Fibroblast of upper back skin (primary cell): ENCODE measurements at places on chromosomes 1 and 21.

GRCh38 chr1:168521401-168522000 lies 22.3 kb downstream of the XCL2 start:
- no peak for DNase-seq

DNA sequence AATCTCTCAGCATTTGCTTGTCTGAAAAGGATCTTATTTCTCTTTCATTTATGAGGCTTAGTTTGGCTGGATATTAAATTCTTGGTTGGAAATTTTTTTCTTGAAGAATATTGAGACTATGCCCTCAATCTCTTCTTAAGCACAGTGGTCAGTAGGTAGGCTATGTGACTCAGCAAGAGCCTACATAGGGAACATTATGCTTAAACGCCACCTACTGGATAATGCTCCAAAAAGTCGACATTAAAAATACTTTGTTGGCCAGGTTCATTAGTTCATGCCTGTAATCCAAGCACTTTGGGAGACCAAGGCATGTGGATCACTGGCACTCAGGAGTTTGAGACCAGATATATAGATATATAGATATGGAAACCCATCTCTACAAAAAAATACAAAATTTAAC lies 678.0 kb upstream of the USP24 start:
- DNase-seq, result peak; percentile 35

GRCh38 chr21:46172863-46173528 lies 11.3 kb downstream of the SPATC1L start:
- no peak for DNase-seq

- DNase-seq, result no peak
Observed at GRCh38 chr1:113057006-113057405, 16.0 kb upstream of the LRIG2 start.

- DNase-seq, result no peak
Observed at GRCh38 chr1:39490596-39491145, 765 bp upstream of the BMP8A start.

DNA sequence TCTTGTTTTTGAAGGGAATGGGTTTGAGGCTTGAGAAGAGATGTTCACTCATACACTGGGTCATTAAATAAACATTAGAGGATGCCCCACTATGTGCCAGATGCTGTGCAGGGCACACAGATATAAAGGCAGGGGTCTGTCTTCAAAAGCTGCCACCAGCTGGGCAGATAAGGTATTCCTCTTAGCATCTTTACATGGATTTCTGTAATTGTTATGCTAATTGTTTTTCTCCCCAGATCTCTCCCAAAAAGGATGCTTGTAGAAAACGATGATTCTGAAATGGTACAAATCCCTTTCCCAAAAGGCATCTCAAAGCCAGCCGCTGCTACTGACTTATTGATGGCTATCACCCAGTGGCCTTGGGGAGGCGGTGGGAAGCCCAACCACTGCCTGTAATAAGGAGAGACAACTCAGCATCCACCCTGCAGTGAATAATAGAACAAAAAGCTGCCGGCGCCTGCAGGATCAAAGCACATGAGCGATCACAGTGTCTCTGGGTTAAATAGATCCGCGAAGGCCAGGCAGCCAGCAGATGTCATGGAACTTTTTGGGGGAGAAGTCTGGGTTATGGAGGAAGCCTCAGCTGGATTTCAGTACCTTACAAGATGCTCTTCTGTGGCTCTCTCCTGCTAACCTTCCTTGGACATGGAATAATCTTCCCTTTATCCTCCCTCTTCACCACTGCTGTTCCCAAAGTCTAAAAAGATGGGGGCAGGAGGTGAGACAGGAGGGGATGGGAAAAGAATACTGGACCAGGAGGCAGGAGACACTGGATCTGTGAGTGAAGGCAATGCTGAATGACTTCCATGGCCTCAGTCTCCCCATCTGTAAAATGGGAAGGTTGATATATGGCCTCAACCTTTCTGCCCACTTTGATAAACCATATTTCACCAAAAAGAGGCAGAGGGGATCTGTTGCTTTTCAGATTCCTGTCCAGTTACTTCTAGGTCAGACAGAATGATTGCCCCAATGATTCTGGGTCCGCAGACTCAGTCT lies 54.8 kb upstream of the CD34 start:
- peak; percentile 36 for DNase-seq

- no peak for DNase-seq
Observed at GRCh38 chr1:24751833-24752232, 6.6 kb downstream of the CLIC4 start.

GRCh38 chr21:17775431-17776126 lies 43.6 kb downstream of the C21orf91 start:
- no peak for DNase-seq

GRCh38 chr1:112872551-112872962 lies 83.4 kb downstream of the SLC16A1 start:
- DNase-seq, result no peak

GRCh38 chr1:109538827-109539555 lies 681 bp upstream of the GPR61 start:
- no peak for DNase-seq

- DNase-seq, result no peak
Observed at GRCh38 chr21:45949928-45950739, 31.4 kb upstream of the COL6A1 start.

GRCh38 chr1:227729881-227730629 lies 5.0 kb downstream of the JMJD4 start:
- peak; percentile 66 for DNase-seq

DNA sequence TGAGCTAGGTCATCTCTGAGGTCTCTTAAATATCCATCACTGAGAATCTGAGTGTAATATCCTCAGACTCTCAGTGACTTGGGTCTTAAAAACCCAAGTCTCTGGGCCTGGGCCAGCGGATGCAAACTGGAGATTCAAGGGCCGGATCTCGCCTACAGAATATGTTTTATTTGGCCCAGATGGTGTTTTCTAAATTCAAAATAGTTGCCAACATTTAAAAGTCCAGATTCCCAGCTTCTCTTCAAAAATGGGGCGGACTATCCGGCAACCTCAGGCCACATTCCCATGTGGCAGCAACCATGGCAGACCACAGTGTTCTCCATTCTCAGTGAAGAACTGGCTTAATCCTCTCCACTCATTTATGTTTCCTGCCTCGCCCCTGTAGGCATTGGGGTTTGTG lies 12.7 kb upstream of the HEYL start:
- DNase-seq, result no peak

DNA sequence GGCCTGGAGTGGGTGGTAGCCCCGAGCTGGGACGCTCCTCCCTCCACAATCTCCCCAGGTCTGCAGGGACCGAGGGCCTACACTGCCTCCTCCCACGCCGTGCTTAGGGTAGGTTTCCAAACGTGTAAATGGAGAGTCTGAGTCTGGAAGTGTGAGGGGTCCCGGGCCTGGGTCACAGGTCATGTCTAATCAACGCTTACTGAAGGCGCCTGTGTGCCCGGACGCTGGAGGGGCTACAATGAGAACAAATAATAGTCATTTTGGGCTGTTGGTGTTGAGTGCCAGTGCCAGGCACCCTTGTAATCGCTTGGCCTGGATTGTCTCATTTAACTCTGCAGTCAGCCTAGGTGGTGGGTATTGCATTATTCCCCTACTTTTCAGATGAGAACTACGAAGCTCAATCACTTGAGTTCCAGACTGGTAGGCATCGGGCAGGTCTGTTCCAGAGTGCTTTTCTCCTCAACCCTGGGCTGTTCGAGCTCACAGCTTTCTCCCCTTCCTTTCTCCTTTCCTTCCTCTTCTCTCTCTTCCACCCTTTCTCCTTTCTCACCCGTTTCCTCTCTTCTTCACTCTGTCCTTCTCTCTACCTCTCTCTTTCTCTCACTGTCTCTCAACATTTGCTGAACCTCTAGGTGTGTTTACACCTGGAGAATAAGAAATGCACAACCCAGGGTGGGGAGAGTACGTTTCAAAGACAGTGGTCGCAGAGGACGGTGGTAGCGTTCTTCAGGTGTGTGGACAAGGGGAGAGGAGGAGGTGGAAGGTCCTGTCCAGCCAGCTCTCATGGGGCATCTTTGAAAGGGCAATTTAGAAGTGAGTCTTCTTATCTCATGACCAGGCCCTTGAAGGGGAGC lies 883 bp downstream of the SLC66A1 start:
- no peak for DNase-seq

DNA sequence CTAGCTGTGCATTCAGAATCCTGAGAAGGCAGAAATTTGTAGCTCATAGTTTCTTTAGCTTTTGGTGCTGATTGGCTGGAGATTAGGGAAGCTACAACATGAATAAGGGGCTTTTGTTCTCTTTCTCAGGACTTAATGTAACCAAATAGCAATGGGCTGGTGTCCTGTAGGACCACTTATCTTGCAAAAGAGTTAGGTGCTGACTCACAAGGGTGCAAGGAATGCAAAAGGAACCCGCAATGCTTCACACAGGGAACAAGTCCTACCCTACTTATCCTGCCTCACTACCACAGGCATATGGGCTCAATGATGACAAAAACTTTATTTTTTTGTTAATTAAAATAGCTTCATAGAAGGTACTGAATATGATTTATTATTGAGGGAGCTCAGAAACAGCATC lies 541.5 kb downstream of the AMY1C start:
- DNase-seq, result no peak

- DNase-seq, result peak; percentile 77
Observed at GRCh38 chr1:91555821-91556531, 55.3 kb downstream of the CDC7 start.

DNA sequence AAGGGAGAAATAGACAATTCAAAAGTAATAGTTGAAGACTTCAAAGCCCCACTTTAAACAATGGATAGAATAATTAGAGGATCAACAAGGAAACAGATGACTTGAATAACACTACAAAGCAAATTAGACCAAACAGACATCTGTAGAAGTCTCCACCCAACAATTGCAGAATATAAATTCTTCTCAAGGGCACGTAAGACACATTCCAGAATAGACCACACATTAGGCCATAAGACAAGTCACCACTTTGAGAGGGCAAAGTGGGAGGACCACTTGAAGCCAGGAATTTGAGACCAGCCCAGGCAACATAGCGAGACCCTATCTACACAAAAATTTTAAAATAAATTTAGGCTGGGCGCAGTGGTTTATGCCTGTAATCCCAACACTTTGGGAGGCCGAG lies 20.5 kb upstream of the RNF186 start:
- DNase-seq, result no peak

DNA sequence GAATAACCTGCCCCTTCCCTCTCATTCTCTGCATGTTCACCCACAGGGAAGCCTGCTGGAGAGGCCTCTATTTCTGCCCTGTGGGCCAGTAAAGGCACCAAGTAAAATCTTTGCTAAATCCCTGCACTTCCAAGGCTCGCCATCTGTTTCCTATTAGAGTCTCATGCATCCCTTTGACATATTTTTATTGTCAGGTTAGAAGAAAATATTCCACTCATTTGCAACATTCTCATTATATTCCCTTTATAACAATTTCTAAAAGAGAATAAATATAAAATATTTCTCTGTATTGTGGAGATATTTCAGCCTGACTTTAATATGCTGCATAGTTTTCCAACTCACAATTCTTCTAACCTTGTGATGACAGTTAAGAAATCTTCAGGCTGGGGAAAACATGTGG lies 340.4 kb upstream of the VAMP3 start:
- DNase-seq, result peak; percentile 59

DNA sequence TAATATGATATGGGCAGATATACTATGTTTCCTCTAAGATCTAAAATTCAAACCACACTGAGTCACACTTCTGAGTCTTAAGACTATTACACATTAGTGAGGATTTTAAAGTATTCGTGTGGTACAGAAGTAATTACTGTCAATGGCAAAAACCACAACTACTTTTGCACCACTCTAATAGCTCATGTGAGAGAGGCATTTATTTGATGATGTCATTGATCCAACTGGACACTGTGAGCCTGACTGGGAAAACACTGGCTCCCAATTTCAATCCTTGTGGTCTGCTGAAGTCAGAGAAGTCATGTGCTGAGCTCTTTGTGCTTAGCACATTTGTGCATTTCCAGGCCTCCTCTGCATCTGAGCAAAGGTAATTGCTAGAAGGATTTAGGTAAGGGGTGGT lies 377.8 kb downstream of the USH2A start:
- peak; percentile 96 for DNase-seq

GRCh38 chr21:41170442-41170841 lies 2.5 kb downstream of the BACE2 start:
- DNase-seq, result peak; percentile 29

GRCh38 chr1:201098992-201099677 lies 13.1 kb downstream of the CACNA1S start:
- DNase-seq, result no peak

DNA sequence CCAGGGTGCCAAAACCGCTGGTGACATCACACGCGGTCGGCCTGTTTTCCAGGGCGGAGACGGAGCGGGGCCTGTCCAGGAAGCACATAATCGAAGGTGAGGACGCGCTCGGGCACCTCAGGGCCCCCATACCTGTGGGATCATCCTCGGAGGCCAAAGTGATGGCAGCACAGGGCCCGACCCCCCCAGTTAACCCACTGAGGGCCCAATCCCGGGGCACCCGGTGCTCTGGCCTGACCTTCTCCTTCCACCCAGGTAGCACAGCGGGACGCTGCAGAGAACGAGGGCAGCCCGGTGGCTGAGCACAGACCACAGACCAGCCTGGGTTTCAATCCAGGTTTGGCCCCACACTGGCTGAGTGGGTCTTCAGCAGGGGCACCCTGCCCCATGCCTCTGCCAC lies 43.3 kb downstream of the KCNAB2 start:
- no peak for DNase-seq

DNA sequence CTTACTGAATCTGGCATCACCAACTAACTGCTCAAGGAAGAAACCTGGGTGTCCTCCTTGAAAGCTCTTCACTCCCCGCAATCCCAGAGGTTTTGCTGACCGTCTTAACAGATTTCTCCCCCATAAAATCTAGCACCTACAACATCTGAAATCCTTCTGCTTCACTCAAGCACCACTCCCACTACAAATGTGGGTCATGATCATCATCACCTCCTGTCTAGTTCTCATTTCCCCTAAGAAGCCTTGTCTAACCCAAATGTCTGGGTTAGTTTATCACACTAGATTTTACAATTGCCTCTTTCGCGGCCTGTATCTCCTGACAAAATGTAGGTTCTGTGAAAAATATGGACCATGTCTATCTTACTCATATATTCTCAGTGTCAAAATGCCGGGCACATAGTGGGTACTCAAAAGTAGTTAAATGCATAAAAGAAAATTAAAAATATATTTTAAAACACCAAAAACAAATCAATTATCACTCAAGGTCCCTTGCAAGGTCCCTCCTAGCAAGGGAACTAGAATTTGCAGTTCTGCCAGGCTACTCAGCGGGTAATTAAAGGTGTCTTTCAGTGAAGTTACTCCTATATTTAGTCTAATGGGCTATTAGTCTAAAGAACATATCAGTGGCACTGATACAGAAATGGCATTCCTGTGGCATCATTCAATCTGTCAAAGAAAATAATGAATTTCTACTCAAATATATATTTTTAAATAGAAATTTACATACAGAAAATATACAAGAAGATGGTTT lies 19.6 kb downstream of the C21orf91 start:
- no peak for DNase-seq
